Left renal pelvis (tissue), 4 donors: ENCODE measurements at places on chromosomes 2 and 18.

DNA sequence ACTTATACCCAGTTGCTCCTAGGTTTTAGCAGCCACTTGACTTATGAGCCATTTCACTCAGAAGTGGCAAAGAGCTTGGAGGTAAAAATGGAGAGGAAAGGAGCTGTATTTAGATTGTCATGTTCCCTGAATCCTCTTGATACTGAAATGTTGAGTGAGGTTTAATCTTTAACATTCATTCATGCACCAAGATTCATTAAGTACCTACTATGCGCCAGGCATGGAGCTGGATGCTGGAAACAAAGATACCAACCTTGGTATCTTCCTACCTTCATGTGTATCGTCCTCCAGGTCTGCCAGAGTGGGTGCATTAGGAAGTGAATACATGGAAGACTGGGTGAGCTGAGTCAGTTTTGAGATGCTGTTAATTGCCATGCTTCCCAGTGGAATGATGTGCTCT is 23.7 kb downstream of the TPGS2 start:
- no peak for DNase-seq

GRCh38 chr2:223442847-223443246 is 159.3 kb downstream of the SCG2 start:
- no peak for DNase-seq

GRCh38 chr2:216001216-216002100 is 11.9 kb downstream of the MREG start:
- no peak for DNase-seq

- DNase-seq, result no peak
Measured at GRCh38 chr2:240238786-240239185, 98.3 kb upstream of the OTOS start.

DNA sequence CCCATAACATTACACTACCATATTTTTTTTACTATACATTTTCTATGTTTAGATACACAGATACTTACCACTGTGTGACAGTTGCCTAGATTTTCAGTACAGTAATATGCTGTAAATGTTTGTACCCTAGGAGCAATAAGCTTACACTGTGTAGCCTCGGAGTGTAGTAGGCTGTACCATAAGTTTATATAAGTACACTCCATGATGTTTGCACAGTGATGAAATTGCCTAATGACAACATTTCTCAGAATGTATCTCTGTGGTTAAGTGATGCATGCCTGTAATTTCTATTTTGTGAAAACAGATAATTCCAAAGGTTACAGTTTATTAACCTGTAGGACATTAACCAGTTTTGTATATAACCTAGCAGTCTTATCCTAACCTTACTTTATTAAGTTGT is 128.1 kb upstream of the RBMS1 start:
- no peak for DNase-seq

GRCh38 chr2:144660518-144661316 is 140.8 kb upstream of the ZEB2 start:
- no peak for DNase-seq

DNA sequence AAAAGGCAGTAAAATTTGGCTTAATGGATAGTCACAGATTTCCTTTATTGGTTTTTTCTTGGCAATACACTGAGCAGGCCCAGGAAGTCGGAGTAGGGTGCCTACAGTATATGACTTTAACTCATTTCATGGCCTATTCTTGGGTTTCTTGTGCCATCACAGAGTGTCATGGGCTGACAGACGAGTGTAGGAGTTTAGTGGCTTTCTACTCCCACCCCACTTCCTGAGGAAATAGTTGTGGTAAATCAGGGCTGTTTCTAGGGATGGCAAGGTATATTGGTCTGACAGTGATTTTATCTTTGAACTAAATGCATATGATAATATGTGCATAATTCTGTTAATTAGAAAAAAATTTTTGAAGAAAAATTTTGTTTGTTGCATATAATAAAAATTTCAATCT is 100.1 kb downstream of the PLCL1 start:
- DNase-seq, result no peak

DNA sequence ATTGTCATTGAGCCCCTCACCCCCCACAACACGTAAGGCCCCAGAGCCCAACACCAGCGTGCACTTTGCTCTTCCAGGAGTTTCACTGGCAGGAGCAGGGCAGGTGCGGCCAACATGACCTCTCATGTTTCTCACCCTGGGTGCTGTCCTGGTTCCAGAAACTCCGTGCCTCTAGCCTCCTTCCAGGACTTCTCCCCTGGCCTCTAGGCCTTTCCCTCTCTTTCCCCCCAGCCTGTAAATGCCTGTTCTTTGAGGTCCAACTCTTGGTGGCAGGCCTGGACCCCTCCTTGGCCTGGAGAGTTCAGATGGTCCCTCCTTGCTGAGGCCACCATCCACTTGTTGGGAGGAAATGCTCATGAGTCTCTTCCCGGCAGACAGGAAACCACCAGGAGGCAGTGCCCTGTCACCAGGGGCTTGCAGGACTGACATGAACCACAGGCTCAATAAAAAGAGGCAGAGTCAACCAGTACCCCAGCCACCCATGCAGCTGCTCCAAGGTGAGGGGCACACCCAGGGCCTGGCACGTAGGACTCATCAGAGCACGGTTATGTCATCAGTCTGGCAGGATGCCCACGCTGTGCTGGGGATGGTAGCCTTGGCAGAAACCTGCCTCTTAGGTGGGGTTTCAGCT is 1.5 kb downstream of the MALL start:
- no peak for DNase-seq

DNA sequence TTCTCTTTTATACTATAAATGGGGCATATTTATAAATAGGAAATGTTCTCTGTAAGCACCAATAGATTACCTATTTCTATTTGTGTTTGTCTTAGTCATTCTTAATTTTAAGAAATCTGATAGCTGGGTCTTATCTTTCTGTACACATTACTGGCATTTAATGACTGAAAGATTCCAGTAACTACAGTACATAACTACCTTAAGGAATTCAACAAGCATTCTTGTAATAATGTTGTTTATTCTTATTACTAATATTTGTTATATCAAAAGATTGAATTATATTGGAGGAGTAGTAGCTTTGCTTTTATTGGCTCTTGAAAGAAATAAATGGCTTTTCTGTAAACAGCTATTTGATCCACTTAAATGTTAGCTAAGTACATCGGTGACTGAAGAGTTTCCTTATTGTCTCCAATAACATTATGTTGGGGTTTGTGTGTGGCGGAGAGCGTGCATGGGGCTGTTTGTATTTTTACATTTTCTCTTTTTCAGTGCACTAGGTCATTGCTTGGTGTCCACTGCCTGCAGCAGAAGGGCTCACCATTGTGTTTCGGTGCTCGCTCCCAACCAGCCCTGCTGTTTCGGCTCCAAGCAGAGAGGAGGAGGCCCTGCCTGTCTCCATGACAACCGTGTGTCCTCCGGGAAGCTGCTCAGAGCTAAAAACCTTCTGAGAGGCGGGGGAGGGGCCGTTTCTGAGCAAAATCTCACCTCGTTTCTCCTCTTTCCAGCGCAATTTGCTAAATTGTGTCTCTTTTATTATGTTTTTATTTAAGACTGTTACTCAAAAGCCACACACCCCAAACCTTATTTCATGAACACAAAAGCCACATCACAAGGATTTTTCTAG is 112.5 kb upstream of the SLC38A11 start:
- DNase-seq, result peak; percentile 65

DNA sequence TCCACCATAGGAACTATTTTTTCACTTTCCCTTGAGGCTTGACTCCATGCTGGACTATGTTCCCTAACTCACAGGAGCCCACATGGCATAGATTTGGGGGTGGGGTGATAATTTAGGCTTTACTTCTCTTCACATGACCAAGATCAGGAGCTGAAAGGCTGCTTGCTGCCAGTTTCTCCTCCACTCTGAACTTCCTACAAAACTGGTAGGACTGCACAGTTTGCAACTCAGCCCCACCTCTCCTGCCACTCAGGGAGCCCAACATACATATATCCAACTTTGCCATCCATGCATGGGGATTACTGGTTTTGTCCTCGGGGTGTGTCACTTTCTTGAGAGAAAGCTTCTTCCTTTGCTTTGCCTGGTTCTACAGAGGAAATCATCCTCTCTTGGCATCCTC is 14.2 kb downstream of the INO80D start:
- DNase-seq, result no peak

DNA sequence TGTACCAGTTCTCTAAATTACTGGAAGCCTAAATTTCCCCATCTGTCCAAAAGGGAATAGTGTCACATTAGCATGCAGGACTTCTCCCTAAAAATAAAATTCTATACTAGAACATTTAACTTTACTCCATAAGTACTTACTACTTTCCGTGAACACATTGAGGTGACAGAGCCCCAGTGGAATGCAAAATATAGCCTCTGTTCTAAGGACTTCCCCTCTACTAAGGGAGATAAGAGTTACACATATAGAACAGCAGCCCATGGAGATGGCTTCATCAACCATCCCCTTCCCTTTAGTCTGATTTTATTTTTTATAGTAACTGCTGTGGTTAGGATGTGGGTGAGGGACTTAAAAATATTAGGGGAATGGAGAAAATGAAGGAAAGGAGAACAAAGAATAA is 68.9 kb upstream of the STPG4 start:
- no peak for DNase-seq

DNA sequence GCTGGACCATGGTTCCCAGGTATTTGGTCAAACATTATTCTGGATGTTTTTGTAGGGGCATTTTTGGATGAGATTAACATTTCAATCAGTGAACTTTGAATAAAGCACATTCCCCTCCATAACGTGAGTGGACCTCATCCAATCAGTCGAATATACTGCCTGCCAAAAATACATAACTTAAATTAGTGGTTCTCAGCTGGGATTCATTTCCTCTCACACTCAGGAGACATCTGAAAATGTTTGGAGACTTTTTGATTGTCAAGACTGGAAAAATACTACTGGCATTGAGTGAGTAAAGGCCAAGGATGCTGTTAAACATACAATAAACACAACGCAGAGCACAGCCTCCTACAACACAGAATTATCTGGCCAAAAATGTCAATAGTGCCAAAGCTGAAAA is 198.2 kb downstream of the MYO1B start:
- no peak for DNase-seq

- no peak for DNase-seq
Measured at GRCh38 chr2:210859314-210859713, 302.9 kb downstream of the CPS1 start.

- no peak for DNase-seq
Measured at GRCh38 chr18:23683671-23684070, 5.6 kb upstream of the LAMA3 start.

- DNase-seq, result no peak
Measured at GRCh38 chr2:11072550-11072949, 82.7 kb upstream of the SLC66A3 start.

GRCh38 chr2:231134910-231135655 is 10.2 kb upstream of the HTR2B start:
- no peak for DNase-seq

GRCh38 chr18:3666526-3667254 is 216.7 kb downstream of the TGIF1 start:
- DNase-seq, result no peak

DNA sequence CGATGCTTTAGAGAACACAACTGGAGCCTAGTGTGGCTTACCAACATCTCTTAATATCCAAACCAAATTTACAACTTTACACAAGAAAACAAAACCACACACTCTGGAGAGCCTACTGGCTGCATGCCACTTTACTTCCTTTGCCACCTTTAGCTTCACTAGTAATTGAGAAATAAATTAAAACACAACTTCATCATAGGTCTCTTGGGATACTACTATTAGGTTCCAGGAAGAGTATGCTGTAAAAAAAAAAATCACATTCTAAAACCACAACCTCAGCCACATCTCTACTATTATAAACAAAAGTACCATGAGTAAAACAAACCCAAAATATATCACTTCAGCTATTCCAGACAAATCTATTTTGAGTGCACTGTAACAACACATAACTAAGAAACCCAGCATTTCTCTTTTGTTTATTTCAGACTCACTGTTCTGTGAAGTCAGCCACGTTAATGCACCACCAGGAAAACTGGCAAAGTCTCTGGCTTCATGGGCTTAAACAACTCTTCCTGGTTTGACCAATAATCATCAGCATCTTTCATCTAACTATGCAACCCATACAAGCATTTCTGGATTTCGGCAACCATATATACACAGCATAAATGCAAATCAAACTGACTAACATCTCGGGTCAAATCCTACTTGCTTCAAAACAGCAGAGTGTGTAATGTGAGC is 59.1 kb downstream of the REV1 start:
- DNase-seq, result no peak

DNA sequence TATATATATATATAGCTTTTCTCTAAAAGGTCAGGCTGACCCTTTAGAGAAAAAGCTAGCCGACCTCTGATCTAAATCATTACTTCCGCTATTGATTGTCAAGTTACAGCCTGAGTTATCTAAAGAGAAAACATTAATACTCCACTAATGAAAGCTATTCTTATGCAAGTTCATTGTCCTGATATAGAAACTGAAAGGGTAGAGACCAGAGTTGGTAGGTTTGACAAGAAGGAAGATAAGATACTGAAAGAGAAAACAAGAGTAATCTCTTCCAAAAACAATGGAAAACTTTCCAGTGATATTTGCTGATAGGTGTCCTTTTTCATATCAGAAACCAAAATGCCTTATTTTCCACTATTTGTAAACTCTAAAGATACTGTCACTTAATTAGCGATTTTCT is 62.8 kb upstream of the SLC39A10 start:
- DNase-seq, result no peak

GRCh38 chr2:16012626-16013358 is 72.4 kb downstream of the MYCN start:
- no peak for DNase-seq

DNA sequence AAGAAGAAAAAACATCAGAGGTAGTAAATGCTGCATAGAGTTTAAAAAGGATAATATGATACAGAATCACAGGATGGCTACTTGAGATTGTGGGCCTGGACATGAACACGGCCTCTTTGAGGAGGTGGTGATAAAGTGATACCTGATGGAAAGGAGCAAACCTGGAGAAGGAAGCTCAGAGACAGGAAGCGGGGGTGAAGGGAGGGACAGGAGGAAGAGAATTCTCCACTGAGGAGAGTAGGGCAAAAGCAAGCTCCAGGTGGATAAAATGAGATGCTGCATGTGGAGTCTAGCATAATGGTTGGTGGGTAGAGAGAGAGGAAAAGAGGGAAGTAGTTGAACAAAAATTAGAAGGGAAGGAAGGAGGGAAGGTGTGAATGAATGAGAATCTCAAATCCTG is 77.0 kb upstream of the GALNT3 start:
- no peak for DNase-seq

DNA sequence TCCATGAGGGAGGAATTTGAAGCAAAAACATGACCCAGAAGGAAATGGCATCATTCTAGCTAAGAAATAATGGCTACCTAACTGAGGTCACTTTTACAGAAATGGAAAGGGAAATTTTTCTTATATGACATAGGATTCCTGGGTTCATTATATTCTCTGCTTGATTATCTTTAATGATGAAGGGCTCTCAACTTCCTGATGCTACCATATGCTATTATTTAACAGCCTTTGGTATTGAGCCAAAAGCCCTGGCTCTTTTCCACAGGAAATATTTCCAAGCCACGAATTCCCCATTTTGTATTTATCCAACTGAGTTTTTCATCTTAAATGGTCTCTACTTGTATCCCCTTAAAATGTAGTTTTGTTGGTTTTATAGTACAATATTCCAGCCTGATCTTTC is 63.2 kb upstream of the NPAS2 start:
- DNase-seq, result no peak

GRCh38 chr2:4012197-4012596 is 308.8 kb downstream of the DCDC2C start:
- DNase-seq, result no peak

- DNase-seq, result peak; percentile 70
Measured at GRCh38 chr2:42102591-42103450, 55.0 kb downstream of the PKDCC start.
